Kidney capillary endothelial cell (primary cell): ENCODE measurements at places on chromosomes 12 and 14.

GRCh38 chr14:71397371-71397770, 490.1 kb downstream of the PCNX1 start:
- DNase-seq: no peak

GRCh38 chr14:36056845-36057244, 119.7 kb downstream of the PTCSC3 start:
- DNase-seq: no peak

- no peak for DNase-seq
Observed at GRCh38 chr12:29067430-29067829, 81.6 kb upstream of the FAR2 start.

DNA sequence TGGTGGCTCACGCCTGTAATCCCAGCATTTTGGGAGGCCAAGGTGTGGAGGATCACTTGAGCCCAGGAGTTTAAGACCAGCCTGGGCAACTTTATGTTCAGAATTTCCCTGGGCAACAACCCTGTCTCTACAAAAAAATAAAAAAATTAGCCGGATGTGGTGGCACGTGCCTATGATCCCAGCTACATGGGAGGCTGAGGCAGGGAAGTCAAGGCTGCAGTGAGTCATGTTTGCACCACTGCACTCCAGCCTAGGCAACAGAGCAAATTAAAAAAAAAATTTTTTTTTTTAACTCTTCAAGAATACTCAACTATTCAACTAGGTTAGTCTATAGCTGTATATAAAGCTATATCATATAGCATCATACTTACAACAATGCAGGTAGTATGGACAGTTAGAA, 113.0 kb downstream of the RALGAPA1 start:
- DNase-seq: no peak

DNA sequence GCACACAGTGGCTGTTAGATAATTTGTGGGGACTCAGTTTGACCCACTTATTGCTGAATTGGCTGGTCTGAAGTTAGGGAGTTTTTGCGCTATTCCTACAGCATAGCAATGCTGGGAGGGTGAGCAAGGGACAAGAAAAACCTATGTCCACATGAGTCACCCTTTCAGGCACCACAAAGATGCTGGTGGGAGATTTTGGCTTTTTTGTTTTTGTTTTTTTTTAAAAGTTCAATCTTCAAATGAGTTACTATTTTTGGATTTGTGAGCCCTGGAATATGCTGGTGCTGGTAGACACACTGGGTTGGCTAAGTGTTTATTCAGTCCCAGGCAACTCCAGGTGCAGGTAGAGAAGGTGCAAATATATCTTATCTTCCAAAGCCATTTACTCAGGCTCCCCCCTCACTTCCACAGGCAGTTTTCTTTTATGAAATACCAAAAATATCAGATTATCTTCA, 143.4 kb downstream of the BTG1 start:
- DNase-seq: no peak

DNA sequence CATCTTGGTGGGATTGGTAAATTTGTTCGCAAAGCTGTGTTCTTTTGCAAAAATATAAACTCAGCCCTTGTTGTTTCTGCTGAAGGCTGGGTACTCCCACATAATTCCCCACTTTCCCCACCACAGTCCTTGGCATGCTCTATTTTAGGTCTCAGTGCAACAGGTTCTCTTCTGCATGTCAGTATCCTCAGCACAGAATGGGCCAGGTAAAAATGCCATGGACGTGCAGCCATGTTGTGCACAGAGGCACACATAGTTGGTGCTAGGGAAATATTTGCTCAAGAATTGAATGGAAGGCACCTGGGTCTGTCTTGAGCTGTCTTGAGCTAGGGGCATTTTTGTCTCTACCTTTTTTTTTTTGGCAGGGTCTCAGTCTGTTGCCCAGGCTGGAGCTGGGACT, 87.8 kb upstream of the LHX5 start:
- no peak for DNase-seq

DNA sequence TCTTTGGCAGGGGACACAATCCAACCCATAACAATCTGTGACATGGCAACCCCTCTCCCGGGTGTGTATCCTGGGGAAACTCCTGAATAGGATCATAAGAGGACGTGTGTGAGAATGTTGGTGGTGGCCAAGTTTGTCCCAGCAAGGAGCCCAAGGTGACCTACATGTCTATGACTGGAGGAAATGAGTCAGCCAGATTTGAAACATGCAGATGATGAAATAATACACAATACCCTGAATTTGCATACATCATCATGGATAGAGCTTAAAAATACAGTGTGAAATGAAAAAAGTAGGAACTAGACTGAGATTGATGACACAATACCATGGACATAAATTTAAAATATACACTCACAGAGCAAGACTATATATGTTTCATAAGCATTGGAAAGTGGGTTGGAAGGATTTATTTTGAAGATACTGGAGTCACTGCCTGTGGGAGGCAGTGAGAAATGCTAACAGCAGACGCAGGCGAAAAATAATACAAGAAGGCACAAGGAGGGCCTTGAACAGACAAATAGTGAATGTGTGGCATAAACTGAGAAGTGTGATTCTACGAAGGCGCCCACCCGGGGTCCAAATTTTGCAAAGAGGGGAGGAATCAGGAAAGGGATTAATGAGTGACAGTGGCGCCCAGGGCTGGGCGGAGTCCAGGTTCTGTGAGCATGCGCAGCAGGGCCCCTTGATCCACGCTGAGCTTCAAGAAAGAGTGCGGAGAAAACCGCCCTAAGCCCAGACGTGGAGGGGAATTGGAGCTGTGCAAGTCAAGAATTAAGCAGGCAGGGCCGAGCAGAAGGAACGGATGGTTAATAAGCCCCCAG, 7.0 kb upstream of the MAP1LC3B2 start:
- DNase-seq: no peak

DNA sequence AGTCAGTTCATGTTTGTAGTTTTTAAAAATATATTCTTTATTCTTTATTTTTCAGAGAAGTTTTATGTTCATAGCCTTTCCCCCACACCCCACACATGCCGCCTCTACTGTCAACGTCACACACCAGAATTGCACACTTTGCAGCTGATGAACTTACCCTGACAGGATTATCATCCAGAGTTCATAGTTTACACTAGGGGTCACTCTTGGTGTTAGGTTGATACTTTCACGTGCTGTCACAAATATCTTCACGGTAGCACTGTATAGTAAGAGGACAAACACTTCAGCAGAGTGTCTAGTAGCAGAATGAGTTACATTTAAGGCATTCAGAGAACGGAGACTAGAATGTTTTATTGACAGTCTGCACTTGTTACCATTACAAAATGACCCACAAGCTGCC, 5.1 kb downstream of the DPPA3 start:
- DNase-seq: no peak

DNA sequence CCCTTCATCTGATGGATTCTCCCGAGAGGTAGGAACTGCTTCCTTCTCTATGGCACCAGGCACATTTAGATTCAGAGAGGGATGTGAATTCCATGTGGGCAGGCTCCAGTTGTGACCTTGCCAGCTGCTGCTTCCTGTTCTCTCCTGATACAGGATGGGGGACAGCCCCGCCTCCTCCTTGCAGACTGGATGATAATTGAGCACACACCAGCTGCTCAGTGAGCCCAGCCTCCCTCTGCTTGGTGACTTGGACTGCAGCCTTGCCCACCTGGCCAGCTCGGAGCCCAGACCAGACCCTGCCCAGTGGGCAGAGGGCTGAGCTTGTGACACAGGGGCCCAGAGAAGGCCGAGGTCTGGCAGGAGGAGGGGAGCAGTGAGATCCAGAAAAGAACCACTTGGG, 90.2 kb downstream of the CALM1 start:
- DNase-seq: peak; percentile 74

- DNase-seq: no peak
Observed at GRCh38 chr14:35034440-35034833, 11.6 kb upstream of the FAM177A1 start.

DNA sequence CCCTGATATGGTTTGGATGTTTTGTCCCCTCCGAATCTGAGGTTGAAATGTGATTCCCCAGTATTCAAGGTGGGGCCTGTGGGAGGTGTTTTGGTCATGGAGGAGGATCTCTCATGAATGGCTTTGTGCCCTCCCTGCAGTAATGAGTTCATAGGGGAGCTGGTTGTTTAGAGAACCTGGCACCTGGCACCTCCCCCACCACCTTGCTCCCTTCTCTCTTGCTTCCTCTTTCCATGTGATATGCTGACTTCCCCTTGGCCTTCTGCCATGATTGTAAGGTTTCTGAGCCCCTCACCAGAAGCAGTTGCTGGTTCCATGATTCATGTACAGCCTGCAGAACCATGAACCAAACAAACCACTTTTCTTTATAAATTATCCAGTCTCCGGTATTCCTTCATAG, 32.6 kb downstream of the CD163L1 start:
- DNase-seq: no peak

DNA sequence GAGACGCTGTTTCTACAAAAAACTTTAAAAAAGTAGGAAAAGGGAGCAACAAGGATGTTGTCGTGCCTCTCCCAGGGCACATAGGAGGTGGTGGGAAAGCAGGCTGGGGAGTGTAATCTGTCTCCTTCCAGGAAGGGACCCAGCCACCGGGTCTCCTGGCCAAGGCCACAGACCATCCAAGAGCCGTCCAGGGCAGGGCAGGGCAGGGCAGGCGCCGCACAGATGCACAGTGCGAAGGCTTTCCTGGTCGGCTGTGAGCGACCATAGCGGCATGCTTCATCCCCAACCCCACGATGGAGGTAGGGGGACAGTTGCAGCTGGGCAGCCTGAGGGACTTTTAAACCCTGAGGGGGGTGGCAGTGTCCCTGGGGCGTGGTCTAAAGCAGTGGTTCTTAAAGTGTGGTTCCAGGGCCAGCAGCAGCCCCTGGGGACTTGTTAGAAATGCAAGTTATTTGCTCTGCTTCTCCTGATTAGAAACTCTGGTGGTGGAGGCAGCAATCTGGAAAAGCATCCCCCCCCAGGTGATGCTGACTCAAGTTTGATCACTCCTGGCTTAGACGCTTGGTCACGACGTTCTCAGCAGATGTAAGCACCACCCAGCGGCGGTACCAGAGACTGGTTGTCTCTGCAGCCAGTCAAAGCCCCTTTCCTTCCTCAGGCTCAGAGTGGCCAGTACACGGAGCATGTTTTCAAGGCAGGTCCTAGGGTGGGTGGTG, 197.4 kb upstream of the PRMT8 start:
- no peak for DNase-seq

DNA sequence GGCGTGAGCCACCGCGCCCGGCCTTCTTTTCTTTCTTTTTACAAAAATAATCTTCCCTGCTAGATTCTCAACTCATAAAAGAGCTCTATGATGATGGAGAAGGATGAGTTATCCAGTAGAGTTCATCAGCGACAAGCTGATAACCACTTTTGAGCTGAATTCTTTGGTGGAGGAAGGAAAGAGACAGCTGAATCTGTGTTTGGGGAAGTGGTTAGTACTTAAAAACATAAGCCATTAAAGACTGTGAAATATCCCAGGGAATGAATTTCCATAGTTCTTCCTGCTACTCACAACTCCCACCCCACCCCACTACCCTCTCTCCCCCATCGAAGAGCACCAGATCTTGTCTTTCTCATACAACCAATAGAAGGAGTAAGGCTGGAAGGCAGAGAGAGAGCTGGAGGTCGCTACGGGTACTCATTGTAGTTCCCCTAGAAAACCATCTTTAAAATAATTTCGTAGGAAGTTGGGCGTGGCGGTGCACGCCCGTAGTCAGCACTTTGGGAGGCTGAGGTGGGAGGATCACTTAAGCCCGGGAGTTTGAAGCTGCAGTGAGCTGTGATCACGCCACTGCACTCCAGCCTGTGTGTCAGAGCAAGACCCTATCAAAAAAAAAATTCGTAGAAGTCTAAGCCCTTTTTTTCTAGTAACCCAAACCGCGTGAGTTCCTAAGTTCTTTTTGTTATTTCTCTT, 647 bp upstream of the ESPL1 start:
- no peak for DNase-seq
